NCI-H1092 treated with DMSO at 0.1 percent for 48 hours (cell line): ENCODE measurements at places on chromosomes 6 and 20.

GRCh38 chr6:45045253-45045601 is 282.9 kb upstream of the RUNX2 start:
- DNase-seq = no peak

GRCh38 chr6:119742188-119742803 is 392.7 kb upstream of the MAN1A1 start:
- DNase-seq = no peak

DNA sequence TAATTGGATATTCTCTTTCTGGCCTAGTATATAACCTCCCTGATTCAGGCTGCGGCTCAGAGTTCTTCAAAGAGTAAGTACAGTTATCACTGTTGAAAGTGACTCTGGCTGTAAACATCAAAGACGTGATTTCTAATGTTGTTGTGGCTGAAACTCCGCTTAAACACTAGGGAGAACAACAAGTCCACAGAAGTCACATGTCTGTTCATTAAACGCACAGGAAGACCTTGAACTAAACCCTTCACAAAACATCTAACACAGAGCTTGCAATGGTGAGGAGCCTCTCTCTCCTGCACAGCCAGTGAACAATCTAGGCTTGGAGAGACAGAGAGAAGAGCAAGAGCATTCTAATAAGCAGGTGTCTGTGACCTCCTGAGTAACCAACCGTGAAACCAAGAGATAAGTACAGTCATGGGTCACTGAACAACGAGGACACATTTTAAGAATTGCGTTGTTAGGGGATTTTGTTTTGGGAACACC is 249.3 kb downstream of the PRKN start:
- DNase-seq = no peak

DNA sequence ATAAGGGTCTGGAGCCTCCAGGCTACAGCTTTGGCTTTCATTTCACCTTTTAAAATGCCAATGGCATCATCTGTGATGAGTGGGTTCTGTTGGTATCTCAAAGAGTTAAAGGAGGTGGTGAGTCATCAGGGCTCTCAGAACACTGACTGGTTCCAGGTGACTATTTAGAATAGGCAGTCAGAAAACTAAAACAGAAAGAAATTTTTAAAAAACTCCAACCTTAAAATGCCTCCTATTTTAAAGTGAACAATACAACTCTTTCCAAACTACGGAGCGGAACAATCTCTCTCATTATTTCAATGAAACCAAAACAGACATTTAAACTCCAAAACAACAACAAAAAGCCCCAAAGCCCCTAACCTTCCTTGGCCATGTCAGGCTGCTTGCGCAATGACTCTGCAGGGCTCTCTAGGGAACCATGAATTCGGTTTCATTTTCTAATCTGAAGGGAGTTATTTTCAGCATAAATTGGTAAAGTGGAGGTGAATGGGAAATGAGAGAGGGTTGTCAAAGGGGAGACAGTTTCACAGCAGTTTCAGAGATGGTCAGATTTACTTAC is 194.9 kb downstream of the KIF6 start:
- DNase-seq = no peak

DNA sequence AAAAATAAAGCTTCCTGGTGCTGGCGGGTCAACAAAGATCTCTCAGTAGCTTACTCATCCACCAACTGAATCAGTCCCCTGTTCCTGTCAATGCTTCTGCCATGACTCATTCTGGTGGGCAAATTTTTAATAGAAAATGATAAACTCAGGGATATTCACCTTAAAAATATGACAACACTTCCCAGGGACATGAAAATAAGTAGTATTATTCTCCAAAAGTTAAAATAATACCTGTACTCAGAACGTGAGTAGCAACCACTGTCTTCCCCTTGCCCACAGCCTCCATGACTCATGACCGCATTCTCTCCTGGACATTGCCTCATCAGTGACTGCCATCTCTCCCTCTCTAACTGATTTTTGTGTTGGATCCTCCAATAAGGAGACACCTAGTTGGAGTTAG is 552.3 kb downstream of the KIF16B start:
- DNase-seq = no peak
